ENCODE measurements at places on chromosomes 1 and 21. TPM values are rescaled to one million over a fixed set of nuclear protein-coding genes. Genes with fewer than 3 reads are reported as not detected.

The MOV10 gene
- 19.4 TPM for polyA plus RNA-seq

The TSPEAR gene
- polyA plus RNA-seq = 2.2 TPM

The IFFO2 gene
- polyA plus RNA-seq = 5.0 TPM

The CLCA2 gene
- not detected for polyA plus RNA-seq

The MATN1 gene
- polyA plus RNA-seq = 0.07 TPM

The DAB1 gene
- polyA plus RNA-seq = 2.5 TPM

The SPRR1B gene
- polyA plus RNA-seq = not detected

The E2F2 gene
- 0.05 TPM for polyA plus RNA-seq

The MPZL1 gene
- polyA plus RNA-seq = 20.4 TPM

The CEP170 gene
- polyA plus RNA-seq = 14.9 TPM

The ITLN2 gene
- 0.88 TPM for polyA plus RNA-seq

The FALEC gene
- polyA plus RNA-seq = not detected

The MYBPH gene
- 0.07 TPM for polyA plus RNA-seq

The MAP3K21 gene
- polyA plus RNA-seq = 0.25 TPM
